T-helper 17 cell (primary cell): ENCODE measurements at places on chromosomes 5 and 9.
A peak's percentile ranks its signal among the peaks of the same experiment; 100 is the strongest.

DNA sequence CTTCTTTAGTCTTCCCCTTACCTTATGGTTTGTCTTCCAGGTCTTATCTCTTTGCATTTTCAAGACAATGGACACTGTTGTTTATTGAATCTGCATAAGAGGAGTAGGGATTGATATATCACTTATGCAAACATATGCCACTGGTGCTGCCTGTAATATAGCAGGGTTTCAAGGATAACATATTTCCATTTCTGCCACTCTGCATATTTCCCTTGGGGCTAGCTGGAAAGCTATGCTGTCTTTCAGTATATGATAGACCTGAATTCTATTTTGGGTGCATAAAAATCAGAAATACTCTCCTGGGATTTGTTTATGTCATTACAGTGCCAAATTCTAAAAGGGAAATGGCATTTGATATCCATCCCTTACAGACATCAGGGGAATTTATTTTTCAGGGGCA, 400.2 kb downstream of the TLR4 start:
- DNase-seq = no peak

GRCh38 chr9:88076286-88077070, 61.8 kb downstream of the SPATA31C2 start:
- DNase-seq = no peak

DNA sequence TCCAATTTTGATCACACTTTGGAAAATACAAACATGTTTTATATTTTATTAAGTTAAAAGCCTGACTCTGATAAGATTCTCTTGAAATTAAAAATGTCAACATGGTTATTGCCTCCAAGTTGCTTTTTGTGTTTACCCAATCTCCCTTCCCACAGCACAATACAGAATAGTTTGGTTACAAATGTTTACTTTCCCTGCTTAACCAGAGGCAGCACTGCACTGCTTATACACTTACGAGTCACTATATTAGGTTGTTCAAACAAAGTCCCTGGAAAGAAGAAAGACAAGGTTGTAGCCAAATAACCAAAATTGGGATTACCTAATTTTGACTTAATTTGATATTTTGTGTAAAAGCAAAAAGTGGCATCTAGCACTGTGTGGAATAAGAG, 25.9 kb downstream of the SRFBP1 start:
- no peak for DNase-seq

- DNase-seq = no peak
Observed at GRCh38 chr9:626596-626995, 214.9 kb upstream of the DMRT1 start.

- DNase-seq = peak; percentile 60
Observed at GRCh38 chr9:93143830-93144530, 9.9 kb upstream of the NINJ1 start.

DNA sequence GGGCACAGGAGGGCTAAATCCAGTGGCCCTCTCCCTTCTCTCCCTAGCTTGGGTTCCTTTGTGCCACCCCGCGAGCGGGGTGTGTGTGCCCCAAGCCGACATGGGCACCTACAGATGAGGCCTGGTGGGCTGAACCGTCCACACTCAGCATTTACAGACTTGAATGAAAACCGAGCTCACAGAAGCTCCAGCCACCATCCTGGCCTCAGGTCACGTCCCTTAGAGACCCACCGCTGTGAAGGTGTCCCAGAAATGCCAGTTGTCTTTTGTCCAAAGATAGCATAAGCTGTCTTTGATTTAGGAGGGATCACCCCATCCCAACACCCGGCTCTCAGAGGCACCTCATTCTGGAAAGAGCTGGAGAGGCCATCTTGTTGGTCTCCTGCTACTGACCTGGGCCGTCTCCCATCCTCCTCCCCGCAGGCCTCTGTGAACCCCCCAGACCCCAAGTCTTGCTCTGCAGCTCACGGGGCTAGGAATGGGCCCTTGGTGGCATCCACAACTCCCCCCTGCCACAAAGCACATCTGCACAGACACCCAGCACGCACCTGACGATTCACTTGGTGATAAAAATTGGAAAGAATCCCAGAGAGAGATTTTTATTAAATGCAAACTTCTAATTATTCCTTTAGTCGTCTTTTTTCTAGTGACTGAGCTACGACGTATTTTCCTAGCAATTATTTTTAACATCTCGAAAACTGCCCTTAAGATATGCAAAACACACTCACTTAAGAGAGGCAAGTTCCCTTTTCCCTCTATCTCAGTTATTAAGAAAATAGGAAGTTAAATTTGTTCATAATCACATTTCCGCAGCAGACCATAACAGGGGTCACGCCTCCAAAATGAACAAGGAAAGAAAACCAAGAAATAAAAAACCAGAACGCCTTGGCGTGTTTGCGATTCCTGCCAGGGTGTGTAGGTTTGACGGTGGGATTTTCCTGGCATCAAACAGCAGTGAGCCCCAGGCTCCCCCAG, 80.5 kb upstream of the LMX1B start:
- DNase-seq = no peak

DNA sequence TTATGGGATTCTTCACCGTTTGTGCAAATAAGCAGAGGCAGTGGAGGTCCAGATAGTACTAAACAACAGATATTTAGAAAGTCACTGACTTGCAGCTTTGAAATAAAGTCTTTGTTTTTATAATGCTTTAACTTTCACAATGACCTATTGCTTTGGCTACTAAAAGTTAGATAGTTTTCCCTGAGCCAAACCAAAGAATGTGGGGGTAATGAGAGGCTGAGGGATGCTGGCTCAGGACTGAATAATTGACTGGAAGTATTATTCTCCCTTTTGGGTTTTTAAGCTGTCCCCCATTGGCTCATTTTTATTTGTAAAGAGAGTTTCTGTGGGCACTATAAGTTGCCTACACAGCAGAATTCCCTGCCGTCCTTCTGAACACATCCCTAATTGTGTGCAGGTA, 99.2 kb upstream of the ACTBL2 start:
- no peak for DNase-seq

DNA sequence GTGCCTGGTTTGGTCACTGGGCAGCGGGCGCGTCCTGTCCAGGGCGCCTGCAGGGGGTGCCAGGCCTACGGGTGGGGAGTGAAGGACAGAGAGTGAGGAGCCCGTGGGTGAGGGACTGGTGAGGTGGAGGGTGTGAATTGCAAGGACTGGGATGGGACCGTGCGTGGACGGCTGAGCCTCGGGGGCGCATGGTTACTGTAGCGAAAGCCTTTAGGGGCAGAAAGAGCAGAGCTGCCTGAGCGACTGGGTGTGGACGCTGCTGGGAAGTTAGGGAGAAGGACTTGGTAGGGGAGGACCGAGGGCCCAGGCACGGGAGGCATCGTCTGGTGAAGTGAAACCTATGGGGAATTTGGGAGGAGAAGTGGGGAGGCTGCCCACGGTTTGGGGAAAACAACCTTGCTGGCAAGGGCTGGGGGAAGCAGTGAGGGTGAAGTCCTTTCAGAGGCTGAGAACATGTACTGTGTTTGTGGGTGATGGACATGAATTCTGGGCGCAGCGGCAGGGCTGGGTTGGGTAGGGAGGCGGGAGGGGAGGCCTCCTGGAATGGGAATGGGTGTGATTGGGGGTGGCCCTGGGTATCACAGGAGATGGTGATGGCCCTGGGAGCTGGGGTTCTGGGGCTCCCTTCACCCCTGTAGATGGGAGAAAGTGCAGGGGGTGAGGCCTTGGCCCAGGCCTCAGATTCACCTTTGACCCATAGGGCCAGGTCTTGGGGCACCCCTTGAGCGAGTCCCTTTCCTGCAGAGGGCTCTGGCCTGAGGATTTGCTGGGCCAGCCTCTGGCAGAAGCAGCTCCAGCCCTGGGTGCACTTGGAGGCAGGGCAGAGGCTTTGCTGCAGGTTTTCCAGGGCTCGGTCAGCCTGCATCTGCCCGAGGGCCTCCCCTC, 1.7 kb upstream of the TOR4A start:
- no peak for DNase-seq

DNA sequence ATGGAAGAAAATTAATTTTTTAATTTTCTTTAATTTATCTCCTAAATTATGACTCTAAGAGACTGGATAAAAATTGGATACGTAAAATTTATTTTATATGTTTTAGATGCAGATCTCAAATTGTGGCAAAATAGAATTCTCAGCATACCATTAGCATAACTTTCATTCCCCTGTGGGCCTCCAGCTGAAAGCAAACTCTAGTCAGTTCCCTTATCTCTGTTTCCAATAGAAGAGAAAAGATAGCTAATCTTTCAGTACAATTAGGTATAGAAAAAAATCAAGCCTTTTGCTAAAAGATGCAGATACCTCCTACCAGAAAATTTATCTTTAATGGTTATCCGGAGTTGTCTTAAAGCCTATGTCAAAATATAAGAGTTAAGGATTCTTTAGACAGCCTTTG, 1530.6 kb downstream of the EFNA5 start:
- DNase-seq = no peak

DNA sequence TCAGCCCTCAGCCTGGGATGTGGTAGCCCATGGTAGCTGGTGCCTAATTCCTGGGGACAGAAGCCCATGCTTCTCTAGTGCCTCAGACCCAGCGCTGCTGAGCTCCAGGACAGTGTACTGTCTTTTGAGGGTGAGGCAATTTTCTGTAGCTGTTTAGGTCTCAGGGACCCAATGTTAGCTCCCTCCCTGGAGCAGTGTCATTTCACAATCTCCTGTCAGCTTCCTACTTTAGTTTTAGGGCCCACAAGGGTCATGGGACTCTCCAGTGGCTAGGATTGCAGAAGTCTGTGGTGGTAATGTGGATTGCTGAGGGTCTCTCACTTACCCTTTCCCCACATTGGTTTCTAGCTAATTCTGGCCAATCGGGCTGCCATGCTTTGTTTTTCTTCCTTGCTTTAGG, 67.7 kb upstream of the CCL21 start:
- no peak for DNase-seq

DNA sequence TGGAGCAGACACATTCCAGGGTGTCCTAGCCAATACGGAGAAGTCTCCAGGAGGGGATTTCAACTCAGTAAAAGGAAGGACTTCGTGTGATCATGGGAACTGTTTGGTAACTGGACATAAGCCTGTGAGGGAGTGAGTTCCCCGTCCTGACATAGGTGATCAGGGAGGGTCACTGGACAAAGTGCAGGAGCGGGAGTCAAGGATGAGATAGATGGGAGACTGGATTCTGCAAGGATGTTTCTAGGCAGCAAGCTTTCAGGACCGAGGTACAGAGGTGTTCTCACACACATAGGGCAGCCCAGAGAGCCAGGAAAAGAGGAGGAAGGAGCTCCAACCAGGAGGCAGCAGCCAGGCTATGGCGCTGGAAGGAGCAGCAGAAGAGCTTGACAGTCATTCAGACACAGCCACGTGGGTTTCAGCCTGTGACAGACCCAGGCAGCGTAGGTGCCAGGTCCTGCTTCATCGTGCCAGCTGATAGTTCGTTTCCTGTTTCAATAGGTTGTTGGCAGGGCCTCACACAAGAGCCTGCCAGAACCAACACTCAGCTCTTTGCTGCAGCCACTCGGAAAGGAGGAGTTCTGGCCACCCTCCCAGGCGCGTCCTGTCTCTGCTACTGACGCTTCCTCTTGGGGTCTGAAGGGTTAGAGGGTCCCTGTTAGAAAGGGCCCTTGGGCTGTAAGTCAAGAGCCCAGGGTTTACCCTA, 84.1 kb downstream of the AMBP start:
- no peak for DNase-seq

GRCh38 chr5:115962565-115963402, 509 bp downstream of the LVRN start:
- DNase-seq = no peak

DNA sequence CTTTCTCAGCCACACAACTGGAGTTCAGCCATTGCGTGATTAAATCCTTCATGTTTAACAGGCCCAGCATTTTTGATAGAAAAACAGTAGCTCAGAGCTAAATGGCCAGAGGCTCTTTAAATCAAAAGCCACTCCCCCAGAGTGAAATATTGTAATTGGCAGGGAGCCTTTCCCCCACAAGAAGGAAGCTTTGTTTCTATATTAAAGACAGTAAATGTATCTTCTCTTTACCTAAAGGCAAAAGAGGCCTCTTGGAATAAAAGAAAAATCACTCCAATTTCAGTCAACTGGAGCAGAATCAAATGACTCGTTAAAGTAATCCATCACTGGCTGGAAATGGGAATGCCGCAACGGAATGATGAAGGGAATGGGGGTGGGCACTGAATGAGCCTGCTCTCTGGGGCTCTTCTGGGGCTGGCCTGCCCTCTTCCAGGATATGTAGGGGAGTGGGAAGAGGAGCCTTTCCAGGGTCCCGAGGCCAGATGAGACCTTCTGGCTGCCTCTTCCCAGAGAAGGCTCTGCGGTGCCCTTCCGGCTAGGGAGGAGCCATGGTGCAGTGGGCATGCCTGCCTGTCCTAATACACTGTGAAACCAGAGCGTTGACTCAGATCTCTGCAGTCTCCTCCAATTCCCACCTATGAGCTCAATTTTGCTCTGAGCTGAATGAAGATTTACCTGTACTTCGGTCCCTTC, 45.2 kb downstream of the ANKDD1B start:
- no peak for DNase-seq

DNA sequence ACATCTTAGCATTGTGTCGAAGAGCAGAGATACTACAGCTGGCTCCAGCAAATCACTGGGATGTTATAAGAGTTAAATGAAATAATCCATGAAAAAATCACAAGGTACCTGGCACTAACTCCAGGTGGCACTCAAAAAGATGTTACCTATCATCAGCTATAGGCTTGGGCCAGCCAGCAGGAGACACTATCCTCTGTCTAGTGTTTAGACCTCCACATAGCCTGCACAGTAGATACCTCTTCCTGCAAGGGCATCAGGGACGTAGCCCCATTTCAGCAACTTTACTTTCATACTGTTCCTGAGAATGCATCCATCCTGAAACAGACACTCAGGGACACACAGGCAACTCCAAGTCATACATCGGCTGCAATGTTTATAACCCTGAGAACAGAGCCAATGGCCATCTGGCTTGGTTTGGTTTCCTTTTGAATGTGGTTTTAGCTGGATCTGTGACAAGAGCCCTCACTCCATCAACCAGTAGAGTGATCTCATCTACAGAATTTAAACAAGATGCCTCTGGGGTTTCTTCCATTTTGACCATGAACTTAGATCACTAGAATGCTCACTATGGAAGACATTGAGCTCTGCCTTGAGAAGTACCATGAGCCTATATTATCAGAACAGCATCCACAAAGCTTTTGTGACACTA, 69.9 kb downstream of the TLE1 start:
- no peak for DNase-seq

GRCh38 chr5:130402906-130403305, 498.6 kb downstream of the CHSY3 start:
- no peak for DNase-seq

DNA sequence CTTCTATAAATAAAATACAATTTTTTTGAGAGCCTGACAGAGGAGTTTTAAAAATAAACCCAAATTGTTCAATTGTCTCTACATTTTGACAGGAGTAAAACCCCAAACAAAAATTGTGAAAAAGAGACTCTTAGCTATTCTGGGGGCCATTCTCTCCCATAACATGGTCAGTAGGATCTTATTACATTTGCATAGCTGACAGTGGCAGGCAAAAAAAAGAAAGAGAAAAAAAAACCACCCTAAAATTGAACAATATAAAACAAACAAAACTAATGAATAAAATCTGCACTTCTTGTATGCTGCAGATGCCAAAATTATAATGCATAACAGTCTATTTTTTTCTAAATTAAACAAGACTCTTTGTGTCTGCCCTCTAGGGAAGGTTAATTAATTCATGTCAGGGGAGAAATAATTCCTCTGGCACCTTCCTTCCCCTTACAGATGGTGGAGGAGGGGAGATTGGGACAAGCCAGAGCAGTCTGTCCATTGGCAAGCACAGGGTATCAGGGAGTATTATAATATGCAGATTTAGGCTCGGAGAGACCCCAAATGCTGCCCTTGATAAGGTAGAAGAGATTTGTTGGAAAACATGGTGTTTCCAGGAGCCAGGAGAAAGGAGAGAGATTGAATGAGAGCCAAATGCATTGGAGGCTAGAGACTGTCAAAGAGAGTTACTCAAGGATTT, 79.7 kb upstream of the CDH6 start:
- no peak for DNase-seq
